ENCODE measurements at places on chromosomes 13 and 19.

DNA sequence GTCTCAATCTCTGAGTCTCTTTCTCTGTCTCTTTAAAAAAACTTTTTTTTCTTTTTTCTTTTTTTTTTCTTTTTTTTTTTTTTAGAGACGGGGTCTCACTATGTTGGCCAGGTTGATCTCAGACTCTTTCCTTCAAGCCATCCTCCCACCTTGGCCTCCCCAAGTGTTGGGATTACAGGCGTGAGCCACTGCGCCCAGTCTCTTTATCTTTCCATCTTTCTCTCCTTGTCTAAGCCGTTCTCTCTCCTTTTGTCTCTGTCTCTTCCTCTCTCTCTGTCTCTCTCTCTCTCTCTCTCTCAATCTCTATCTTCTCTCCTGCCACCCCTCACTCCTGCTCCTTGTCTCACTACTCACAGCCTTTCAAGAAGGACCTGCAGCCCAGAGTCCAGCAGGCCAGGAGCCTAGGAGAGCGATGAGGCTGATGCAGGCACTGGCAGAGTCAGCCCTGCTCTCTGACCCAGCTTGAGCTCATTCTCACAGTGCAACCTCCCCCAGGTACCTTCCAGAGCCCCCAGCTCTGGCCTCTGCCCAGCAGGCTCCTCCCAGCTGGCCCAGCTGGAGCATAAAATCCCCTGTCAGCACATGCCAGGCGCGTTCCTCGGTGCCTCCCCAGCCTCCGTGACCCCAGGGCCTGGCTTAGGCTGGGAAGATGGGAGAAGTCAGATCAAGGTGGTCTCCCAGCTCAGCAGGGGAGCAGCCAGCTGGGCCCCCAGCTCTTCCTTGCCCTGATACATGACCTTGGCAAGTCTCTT, at the start of gene NPHS1:
NPHS1 (minus strand) TSS at position 476 of the 752 bp plus-strand sequence. CDS start 667 bp downstream, outside the sequence.
- DNase-seq: no peak

GRCh38 chr19:33316541-33317264, 14.4 kb upstream of the CEBPA start:
- no peak for DNase-seq

GRCh38 chr13:89982407-89983095, 1364.9 kb upstream of the MIR17HG start:
- no peak for DNase-seq

- no peak for DNase-seq
These were observed 20.3 kb downstream of the CEACAM16 start for GRCh38 chr19:44719262-44719701.

Data from ACHN (cell line).